ENCODE measurements at places on chromosomes 6 and 20. TPM values are rescaled to one million over a fixed set of nuclear protein-coding genes. Genes with fewer than 3 reads are reported as not detected.

The ASIP gene
- total RNA-seq = 32.6 TPM

The ARG1 gene
- total RNA-seq = 0.22 TPM

The PLEKHG1 gene
- total RNA-seq = 7.4 TPM

The SAMHD1 gene
- 37.8 TPM for total RNA-seq

The MEP1A gene
- not detected for total RNA-seq

The MAP7 gene
- 3.1 TPM for total RNA-seq

The TFAP2B gene
- total RNA-seq = not detected

The ZC2HC1B gene
- not detected for total RNA-seq

The GJA1 gene
- total RNA-seq = 248 TPM

- DNase-seq = no peak
Measured at GRCh38 chr20:52039790-52040189, 151.8 kb downstream of the ZFP64 start.

- DNase-seq = no peak
Measured at GRCh38 chr6:31791324-31792089, 4.0 kb downstream of the VARS1 start.

DNA sequence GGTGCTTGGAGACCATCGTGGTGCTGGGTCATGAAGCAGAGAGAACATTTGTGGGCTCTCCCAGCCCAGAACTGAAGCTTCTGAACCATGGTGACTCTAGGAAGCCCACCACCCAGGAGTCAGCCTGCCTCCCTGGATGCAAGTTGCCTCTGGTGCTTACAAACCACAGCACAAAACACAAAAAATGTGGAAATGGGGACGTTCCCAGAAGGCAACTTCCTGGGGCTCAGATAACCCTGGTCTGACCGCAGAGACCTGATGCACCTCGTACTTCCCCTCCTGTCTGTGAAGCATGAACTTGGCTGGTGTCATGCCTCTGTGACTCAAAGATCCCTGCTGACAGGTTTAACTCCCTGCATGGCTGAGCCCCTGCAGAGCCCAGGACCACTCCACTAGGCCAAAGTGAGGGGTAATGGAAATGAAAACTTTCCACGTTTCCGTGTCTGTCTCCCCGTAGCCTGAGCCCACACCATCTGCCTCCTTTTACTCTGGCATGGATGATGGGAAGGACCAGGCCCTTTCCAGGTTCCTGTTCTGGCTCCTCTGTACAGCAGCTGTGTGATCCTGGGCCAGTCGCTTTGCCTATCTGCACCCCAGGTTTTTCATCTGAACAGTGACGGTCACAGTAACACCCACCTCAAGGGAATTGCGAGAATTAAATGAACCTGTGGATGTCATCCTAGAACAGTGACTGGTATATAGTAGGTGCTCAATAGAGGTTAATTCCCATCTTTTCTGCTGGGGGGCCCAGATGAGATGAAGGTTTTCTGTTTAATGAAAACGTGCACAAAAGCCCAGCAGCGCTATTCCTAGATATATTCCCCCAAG is 57.7 kb downstream of the PPP1R16B start:
- no peak for DNase-seq

DNA sequence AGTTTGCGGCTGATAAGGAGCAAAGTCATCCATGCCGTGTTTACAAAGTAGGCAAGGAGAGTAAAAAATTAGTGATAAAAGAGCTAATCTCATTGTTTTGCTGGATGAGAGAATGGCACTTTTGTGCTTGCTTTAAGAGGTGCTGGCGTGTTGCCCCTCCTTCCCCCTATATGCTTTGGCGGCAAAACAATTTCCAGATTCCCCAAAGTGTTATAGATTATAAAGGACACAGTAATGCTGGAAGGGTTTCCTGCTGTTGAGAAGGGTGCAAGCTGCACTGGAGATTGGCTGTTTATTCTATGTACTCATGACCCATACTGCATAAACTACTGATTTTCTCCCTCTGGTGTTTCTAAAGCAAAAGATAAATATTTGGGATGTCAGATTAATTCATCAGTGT is 338.9 kb upstream of the MAP3K7 start:
- no peak for DNase-seq

DNA sequence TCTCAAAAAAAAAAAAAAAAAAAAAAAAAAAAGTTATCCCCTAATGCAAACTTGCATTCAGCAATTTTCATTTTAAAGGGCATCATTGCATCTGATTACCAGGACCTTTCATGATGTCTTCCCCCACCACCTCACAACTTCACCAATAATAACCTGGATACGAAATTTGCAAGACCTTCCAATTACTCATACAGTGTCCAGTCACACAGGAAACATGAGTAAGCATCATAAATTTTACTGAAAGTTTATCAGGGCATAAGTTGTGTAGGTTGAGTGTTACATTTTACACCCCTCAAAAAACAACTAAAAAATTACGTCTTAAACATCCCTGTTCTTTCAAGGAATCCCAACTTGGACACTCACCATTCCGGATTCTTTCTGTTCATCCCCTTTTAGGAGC is 79.1 kb upstream of the ANKEF1 start:
- DNase-seq = no peak

DNA sequence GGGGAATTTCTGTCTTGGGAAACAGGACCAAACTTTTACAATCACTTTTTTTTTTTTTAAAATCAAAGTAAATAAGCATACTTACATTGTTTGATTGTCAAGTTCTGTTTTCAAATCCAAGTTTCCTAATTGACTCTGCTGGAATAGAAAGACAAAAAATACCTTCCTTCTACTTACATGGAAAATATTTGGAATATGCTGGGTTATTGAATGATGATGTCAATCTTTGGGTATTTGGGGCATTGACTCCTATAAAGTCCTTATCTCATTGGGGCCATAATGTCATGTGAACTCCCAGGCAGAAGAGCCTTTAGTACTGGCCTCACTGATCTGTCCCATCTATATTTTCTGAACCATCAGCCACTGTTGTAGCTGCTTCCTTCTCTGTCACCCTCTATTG is 122.6 kb upstream of the NOX3 start:
- no peak for DNase-seq

DNA sequence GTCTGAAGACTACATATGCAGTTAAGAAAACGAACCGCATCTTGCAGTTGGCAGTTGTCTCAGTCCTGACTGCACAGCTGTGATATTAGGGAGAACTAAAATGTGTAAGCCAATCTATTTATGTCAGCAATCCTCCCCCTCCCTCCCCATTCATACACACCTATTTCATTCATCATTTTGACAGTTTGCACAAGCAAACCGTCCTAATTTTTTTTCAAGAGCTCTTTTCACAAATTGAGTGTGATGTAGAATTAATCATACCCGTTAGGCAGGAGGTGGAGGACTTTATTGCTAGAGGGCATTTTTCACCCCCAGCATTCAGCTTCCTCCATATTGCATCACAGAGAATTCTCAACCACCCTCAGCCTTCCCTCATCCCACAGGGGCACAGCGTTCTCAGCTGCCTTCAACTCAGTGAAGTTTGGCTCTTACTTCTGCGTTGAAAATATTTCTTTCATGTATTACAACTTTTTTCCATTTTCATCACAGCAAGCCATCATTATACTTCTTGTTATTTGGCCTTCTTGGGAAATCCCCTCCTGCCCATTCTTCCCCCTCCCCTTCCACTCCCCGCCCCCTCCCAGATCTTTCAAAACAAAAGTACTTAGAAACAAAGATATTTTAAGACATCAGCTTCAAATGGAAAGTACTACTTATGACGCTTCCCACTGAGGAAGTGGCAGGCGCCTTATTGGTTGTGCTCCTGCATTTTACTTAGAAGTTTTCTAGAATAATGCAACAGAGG is 37.5 kb downstream of the NOX3 start:
- DNase-seq = no peak

GRCh38 chr6:158589366-158589765 is 29.5 kb downstream of the TMEM181 start:
- no peak for DNase-seq

DNA sequence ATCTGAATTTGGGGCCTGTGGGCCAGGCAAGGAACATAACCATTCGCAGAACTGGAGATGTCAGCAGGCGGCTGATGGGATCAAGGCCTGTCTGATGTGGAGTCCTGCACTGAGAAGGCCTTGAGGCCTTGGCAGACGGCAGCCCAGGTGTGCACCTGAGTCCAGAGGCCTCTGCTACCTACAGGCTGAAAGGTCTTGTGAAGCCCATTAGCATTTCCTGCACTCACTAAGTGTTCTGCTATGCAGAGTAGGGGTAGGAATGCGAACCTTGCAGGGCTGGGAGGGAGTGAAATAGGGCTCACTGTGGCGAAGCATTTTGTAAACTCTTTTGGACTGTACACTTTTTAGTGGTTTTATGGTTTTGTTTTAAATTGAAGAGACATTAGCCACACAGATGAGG is 48.3 kb upstream of the RNF24 start:
- DNase-seq = no peak

DNA sequence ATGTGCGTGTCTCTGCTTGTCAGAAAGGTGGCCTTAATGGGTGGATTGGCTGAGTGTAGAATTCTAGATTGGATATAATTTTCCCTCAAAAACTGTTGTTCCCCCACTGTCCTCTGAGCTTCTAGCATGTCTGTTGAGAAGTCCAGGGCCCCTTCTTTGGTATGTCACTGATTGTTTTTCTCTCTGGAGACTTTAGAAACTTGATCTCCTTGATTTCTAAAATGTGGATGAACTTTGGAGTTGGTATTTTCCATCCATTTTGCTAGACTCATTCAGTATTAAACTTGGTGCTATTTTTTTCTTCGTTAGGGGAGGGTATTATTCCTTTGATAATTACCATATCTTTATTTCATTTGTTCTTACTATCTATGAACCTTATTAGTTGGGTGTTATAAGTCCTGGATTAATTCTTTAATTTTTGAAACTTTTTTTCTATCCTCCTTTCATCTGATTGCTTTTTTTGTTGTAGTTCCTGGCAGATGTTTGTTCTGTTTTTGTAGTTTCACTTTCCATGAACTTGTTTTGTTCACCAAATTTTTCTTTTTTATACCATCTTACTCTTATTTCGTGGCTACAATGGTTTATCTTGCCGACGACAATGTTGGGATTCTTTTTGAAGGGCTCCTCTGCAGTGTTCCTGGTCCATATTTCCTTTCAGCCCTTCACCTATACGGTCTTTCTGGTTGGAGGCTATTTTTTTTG is 68.4 kb downstream of the ARID1B start:
- no peak for DNase-seq

- DNase-seq = no peak
Measured at GRCh38 chr6:68650142-68650541, 15.1 kb downstream of the ADGRB3 start.

GRCh38 chr6:70176842-70177550 is 125.9 kb downstream of the COL9A1 start:
- DNase-seq = no peak
